ENCODE measurements at places on chromosomes 1 and 21.

- no peak overlapping the region for H3K27ac ChIP-seq
- H3K4me3 ChIP-seq, result no peak overlapping the region
- DNase-seq, result peak; percentile 74
- H3K27me3 ChIP-seq, result no peaks in the 10 kb centered on the region
- no peaks in the 10 kb centered on the region for H3K36me3 ChIP-seq
- peaks cover 15% of the 10 kb centered on the region for H3K4me1 ChIP-seq
Observed at GRCh38 chr1:181134543-181135436, 46.3 kb downstream of the IER5 start.

GRCh38 chr21:46317710-46318463, 5.8 kb downstream of the C21orf58 start:
- no peaks in the 10 kb centered on the region for H3K36me3 ChIP-seq
- H3K4me3 ChIP-seq, result no peak overlapping the region
- no peaks in the 10 kb centered on the region for H3K27me3 ChIP-seq
- peak; percentile 39 for DNase-seq
- H3K27ac ChIP-seq, result no peak overlapping the region

DNA sequence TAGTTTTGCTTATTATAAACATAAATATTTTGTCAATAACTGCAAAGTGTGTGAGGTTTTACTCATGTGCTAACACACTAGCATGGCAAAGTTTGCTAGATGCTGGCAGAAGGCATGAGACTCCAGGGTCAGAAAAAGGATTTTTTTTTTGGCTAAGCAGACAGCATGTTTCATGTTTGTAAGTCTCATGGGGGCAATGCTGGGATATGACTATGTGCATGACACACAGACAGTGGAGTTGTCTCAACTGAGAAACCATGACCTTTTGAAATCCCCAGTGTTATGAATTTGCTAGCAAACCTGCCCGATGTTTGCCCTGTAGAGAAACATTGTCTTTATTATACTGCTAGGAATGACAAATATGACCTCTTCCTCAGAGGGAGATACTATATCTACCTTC, 448.2 kb downstream of the BRINP3 start:
- DNase-seq, result no peak
- H3K4me1 ChIP-seq, result no peaks in the 10 kb centered on the region
- no peaks in the 10 kb centered on the region for H3K36me3 ChIP-seq
- no peak overlapping the region for H3K4me3 ChIP-seq

GRCh38 chr1:41805771-41806471, 112.8 kb downstream of the HIVEP3 start:
- no peak overlapping the region for H3K27ac ChIP-seq
- no peak overlapping the region for H3K4me3 ChIP-seq
- no peaks in the 10 kb centered on the region for H3K36me3 ChIP-seq
- peaks cover 10% of the 10 kb centered on the region for H3K4me1 ChIP-seq
- no peaks in the 10 kb centered on the region for H3K27me3 ChIP-seq

Measured in kidney (tissue), 22 donors.